Glomerular endothelial cell (primary cell): ENCODE measurements at places on chromosomes 6 and 20.

DNA sequence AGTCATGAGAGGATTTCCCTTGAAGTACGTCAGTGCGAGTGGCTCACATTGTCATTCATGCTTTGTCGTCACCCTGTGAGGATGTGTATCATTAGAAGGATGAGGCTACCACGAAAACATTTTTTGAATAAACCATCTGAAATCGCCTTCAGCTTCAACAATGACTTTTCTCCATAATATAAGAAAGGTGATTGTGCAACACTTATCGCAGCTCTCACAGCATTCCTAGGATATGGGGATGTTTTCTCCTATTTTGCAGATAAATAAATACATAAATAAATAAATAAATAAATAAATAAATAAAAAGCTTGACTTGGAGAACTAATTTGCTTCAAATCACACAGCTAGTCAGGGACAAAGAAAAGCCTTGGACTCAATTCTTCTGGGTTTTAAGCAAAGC is 326.5 kb downstream of the FOXA2 start:
- DNase-seq = no peak

DNA sequence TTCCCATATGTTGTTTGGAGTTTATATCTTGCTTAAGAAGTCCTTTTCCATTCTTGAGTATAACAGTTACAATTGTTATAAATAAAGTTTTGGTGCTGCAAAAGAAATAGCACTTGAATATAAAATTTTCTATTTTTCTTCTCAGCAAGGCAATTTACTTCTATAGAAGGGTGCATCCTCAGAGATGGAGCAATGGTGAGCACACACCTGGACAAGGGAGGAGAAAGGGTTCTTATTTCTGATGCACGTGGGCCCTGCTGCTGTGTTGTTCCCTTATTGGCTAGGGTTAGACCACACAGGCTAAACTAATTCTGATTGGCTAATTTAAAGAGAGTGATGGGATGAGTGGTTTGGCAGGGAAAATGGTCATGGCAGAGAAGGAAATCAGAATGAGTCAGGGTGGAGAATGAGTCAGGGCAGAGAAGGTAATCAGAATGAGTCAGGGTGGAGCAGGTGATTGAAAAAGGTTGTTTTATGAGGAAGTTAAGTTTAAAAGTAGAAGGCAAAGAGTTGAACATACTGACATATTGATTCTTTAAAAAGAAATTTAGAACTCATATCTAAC is 38.0 kb downstream of the CST8 start:
- DNase-seq = no peak

DNA sequence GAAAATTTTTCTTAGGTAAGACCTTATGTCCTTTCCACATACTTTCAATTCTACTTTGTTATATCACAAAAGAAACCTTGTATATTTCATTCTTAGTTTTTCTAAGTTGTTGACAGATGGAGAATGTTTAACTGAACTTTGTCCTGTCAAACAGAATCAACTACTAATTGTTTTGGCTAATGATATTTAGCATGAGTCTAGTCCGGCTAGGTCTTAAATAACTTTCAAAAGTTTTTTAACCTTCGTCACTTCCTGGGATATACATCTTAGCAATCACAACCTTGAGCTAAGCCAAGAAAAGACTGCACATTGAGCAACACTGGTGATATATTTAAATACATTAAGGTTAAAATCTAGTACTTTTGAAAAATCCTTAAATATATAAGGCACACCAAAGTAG is 62.9 kb upstream of the RUNX2 start:
- DNase-seq = no peak

GRCh38 chr20:47489448-47489872 is 12.2 kb upstream of the NCOA3 start:
- no peak for DNase-seq

GRCh38 chr20:5056801-5057599 is 55.7 kb upstream of the SLC23A2 start:
- no peak for DNase-seq

GRCh38 chr20:51326201-51326819 is 216.2 kb downstream of the NFATC2 start:
- DNase-seq = no peak

DNA sequence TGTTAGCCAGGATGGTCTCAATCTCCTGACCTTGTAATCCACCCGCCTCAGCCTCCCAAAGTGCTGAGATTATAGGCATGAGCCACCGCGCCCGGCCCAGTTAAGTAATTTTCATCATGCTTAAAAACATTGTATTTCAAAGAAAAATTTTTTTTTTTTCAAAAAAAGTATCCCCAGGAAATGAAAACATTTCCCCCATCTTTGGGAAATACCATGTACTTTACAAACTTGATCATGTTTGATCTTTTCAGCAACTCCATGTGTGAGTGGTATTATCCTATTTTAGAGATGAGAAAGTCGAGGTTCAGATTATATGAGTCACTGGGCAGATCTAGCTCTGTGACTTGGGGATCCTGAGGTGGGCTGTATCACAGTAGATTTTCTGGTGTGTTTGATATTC is 11.8 kb downstream of the CHMP4B start:
- no peak for DNase-seq

DNA sequence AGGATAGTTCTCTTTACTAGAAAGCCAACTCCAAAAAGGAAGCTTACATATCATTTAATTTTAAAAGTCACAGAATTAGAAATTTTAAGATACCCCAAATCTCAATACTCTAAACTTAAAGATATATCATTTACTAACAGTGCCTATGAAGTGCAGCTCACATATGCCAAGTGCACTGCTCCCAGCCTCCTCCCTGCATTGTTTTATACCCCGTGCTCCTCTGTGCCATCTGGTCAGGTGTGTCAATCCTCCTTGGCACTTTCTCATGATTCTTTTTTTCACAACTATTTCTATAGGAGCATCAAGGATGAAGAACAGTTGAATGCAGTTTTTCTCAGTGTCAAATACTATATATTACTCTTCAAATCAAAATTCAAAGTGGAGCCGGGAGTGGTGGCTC is 8.8 kb downstream of the MAP7 start:
- DNase-seq = no peak

- no peak for DNase-seq
Observed at GRCh38 chr6:111076024-111076695, 11.1 kb upstream of the SLC16A10 start.

DNA sequence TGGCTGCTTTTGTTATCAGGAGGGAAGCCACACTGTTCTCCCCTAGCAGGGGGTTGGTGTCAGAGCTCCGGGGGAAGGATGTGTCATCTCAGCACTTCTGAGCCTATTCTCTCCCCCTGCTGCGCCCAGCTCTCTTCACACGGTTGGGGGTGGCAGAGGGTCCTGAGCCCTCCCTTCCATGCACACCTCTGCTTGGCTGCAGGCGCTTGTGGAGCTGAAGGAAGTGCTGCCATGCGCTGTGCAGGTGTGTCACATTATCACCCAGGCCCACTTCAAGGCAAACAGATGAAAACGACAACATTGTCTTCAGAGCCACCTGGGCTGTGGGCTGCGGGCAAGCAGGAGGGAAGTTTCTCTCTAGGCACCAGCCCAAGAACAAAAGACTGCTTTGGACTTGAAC is 263.4 kb downstream of the BMP7 start:
- DNase-seq = no peak

DNA sequence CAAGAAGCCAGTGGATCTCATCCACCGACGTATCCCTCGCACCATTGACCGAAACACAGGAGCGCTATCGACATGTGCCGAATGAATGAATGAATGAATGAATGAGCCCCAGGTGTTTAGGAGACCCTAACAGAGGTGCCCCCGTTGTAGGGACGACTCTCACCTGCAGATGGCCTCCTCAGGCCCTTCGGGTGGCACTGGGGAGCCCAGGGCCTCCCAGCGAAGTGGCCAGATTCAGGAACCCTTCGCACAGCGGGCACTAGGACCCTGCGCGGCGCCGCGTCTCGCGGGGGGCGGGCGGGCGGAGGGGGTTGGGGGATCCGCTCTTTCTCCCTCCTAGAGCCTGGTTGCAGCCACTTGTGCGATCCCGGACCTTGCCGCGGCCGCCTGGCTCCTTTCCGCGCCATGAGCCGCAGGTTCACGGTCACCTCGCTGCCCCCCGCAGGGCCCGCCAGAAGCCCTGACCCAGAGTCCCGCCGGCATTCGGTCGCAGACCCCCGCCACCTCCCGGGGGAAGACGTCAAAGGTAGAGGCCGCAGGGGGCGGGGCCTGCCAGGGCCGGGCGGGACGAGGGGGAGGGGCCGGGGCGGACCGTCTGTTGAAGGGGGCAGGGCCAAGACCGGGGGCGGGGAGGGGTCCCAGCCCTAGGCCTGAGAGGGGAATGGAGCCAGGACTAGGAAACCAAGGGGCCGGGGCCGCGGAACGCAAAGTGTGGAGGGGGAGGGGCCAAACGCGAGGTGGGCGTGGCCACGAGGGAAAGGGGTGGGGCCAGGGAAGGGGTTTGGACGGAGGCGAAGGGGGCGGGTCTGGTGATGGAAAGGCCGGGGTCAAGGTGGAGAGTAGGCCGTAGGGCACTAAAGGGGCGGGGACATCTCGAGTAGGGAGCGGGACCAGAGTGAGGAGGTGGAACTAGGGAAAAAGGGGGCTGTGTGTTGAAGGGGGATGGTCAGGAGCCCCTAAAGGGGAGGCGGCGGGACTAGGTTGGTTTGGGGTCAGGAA is 7.4 kb upstream of the SLC12A5 start:
- DNase-seq = no peak

DNA sequence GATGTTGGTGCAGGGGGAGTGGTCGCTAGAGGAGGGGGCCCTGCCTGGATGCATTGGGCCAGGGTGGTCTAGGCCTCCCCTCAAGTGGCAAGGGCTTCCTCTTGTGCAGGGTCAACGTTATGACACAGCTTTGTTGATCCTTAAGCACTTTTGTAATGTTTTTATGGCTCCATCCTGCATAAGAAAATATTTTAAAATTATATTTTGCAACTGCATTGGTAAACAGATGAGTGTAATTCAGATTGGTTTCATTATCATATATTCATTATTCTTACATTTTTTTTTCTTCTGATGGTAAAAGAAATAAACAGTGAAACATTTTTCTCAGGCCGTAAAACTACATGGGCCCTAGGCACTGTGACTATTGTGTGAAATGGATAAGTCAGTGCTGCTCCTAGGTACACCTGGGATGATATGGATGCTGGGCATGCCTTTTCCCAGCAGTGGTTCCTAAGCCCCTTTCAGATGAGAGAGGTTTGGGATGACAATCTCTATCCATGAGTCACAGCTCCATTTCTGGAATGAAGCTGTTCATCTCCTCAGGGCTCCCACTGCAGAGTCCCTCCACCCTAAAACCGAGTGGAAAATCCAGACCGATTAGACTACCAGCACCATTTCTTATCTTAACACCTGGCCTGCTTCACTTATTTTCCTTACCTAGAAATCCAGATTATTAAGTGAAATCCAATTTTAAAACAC is 5.8 kb upstream of the SIM1 start:
- DNase-seq = no peak

- peak; percentile 41 for DNase-seq
Observed at GRCh38 chr6:118709859-118710350, 58.5 kb upstream of the CEP85L start.

DNA sequence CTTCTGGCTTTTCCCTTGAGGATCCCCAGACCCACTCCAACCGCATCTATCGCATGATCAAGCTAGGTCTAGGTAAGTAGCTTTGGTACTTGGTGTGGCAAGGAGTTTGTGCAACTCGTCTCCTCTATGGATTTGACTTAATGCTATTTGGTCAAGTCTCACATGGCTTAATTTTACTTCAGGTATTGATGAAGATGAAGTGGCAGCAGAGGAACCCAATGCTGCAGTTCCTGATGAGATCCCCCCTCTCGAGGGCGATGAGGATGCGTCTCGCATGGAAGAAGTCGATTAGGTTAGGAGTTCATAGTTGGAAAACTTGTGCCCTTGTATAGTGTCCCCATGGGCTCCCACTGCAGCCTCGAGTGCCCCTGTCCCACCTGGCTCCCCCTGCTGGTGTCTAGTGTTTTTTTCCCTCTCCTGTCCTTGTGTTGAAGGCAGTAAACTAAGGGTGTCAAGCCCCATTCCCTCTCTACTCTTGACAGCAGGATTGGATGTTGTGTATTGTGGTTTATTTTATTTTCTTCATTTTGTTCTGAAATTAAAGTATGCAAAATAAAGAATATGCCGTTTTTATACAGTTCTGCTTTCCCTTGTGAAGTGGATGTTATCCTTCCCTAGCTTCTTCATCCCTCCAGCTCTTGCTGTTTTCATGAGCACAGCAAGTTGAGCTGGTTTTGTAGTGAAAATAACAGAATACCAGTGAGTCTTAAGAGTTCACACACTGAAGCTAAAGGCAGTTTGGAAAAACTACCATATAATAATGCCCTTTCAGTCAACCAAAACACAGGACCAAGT is 3.8 kb downstream of the SLC35B2 start:
- DNase-seq = no peak

DNA sequence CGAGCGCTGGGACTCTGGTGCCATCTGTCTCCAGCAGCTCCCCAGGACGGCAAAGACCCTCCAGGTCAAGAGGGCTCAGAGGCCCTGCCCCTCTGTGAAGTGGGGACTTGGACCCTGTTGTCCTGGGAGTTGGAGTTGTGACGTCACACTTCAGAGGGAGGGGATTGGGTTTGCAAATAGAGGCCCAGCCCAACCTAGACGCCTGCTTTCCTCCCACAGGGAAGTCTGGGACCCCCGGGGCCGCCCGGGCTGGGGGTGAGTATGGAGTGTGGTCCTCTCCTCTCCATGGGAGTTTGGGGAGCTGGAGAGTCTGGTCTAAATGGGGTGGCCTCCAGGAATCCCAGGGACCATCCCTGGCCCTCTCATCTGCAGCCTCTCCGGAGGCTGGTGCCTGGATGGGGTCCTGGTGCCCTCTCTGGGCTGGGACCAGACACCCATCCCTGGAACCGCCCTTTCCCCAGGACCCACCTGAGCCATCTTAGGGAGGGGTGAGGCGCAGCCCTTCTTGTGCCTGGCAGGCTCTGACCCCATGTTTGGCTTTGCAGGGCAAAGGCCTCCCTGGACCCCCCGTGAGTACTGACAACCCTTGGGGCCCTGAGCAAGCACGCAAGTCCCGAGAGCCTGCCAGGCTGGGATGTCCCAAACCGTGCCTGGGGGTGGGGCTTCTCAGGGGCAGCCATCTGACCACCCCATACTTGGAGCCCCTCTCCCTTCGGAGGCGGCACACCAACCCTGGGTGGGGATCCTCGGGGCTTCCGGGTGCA is 4.3 kb downstream of the COL9A3 start:
- DNase-seq = no peak

GRCh38 chr6:163565140-163565539 is 150.6 kb downstream of the QKI start:
- no peak for DNase-seq

- DNase-seq = no peak
Observed at GRCh38 chr6:115358616-115359015, 702.1 kb downstream of the FRK start.

GRCh38 chr20:33069673-33070072 is 9.8 kb upstream of the BPIFB4 start:
- no peak for DNase-seq
